ENCODE measurements at places on chromosomes 3 and 15.

- DNase-seq = no peak
Measured at GRCh38 chr3:37670961-37671483, 190.7 kb upstream of the CTDSPL start.

DNA sequence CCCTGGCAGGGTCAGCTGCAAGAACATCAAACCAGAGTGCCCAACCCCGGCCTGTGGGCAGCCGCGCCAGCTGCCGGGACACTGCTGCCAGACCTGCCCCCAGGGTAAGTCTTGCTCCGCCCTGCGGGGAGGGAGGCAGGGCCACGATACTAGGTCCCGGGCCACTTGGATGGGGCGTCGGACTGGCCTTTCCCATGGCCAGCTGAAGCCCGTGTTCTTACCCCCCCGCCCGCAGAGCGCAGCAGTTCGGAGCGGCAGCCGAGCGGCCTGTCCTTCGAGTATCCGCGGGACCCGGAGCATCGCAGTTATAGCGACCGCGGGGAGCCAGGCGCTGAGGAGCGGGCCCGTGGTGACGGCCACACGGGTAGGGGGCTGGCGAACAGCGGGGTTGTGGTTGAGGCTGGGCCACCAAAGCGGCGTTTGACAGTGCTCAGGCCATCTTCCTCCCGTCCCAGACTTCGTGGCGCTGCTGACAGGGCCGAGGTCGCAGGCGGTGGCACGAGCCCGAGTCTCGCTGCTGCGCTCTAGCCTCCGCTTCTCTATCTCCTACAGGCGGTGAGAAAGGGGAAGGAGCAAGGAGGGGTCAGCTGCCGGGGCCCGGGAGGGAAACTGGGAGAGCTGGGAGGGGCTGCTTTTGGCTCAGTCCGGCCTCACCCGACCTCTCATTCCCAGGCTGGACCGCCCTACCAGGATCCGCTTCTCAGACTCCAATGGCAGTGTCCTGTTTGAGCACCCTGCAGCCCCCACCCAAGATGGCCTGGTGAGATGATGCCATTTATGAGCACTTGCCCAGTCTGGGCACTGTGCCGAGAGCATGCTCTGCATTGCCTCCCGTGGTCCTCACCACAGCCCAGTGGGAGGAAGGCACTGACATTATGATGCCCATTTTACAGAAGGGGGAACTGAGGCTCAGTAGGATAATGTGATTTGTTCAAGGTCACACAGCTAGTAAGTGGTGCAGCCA lies 1.7 kb downstream of the CHRD start:
- DNase-seq = no peak

DNA sequence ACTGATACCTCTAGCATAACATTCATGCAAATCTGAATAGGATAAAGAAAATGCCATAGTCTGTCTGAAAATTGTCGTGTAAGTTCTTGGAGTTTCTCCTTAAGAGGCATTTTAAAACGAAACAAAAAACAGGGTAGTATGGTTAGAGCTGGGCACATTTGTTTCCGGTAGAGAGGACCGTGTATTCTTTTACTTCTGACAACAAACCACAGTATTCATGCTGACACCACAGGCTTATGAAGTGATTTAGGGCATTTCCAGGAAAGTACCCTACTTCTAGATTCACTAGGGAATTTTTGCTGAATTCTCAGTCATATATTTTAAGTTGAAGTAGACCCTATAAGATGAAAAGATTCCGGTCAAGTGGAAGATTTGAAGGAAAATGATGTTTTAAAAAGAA lies 541.3 kb downstream of the UNC13C start:
- no peak for DNase-seq

DNA sequence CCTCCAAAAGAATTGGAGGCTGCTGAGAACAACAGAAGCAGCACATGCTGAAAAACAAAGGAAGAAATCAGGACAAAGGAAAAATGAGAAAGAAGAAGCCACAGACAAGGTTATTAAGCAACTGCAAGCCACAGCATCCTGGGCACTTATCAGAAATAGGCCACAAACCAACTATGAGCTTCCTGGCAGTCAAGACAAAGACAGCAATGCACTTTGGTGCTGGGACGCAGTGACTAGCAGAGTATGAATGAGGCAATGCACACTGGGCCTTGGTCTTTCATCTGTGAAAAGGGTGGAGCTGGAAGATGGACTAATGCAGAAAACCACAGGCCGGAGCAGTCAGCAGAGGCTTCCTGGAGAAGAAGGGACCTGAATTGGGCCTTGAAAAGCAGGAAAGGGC lies 56.0 kb upstream of the LINGO1 start:
- DNase-seq = no peak

GRCh38 chr3:57078344-57078634 lies 17.8 kb downstream of the SPATA12 start:
- no peak for DNase-seq

DNA sequence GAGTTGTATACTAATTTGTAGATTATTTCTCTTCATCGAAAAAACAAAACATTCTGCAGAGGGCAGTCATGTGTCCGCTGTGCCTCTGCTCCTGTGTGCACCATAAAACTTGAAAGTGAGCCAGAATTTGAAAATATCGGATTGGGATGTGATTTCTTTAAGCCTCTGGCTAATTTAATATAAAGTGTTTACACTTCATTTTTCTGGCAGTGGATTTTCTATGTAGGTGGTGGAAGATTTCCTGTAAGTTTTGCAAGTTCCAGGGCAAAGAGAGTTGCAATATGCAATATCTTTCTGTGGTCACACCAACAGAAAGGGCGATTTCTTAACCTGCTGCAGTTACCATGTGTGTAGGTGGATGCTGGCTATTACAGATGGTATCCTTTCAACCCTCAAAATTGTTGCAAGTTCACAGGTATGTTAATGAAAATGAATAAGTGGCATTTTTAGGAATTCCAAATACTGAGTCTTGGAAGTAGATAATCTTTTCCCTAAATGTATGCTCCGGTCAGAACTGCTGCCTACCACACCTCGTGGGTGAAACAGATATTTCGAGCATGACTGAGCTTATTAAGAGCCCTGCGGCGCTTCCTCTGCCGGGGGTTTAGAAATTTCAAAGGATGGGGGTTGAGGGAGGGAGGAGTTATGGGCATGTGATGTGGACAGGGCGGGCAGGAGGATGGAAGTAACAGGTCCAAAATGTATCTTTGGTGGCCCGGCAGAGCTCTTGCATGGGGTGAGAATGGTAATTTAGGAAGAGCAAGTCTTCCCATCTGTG lies 134.0 kb downstream of the PGPEP1L start:
- no peak for DNase-seq

DNA sequence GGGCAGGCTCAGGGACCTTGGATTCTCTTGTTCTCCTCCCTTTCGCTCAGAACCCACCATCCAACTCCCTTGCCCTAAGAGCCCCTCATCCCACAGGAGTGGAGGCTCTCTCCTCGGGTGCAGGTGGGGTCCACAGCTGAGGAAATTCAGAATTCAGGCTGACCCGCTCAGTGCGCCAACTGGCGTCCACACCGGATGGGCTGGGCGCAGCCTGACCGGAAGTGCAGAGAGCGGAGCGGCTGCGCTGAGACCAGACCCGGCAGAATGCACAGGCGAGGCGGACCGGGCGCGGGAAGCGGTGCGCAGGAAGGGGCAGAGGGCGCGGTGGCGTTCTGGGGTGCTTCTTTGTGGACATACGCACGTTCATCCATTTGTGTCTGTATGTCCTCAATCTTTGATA lies 210.4 kb upstream of the NDN start:
- no peak for DNase-seq

- no peak for DNase-seq
Measured at GRCh38 chr3:33962396-33962795, 164.0 kb downstream of the PDCD6IP start.

All from epithelial cell of prostate (primary cell).